ENCODE measurements at places on chromosomes 6 and 20.

DNA sequence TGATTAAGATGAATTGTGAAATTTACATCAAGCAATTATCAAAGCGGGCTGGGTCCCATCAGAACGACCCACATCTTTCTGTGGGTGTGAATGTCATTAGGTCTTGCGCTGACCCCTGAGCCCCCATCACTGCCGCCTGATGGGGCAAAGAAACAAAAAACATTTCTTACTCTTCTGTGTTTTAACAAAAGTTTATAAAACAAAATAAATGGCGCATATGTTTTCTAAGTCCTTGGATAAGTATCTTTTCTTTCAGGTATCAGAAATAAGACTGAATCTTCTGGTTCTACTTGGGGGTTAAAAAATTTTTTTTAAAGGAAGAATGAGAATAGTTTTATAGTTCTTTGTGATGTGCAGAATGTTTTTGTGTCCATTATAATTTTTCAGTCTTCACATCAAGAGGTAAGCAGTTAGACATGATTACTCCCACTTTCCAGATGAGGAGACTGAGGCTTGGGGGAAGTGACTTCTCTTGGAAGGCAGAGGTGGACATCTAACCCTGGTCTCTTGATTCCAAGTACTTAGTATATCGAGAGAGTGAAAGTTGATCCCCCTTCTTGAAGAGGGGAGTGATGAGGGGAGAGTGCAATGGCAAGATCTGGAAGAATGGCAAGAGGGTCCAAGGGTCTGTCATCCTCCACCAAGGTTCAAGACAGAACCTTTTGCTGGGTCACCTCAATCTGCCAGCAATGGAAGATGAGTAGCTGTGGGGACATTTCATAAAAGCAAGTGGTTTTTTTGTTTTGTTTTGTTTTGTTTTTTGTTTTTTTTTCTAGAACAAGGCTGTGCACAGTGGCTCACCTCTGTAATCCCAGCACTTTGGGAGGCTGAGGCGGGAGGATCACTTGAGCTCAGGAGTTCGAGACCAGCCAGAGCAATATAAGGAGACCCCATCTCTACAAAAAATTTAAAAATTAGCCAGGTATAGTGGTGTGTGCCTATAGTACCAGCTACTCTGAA is 42.8 kb upstream of the TTPAL start:
- no peak for DNase-seq

- DNase-seq, result no peak
Measured at GRCh38 chr6:31883676-31884075, 4.9 kb upstream of the SLC44A4 start.

DNA sequence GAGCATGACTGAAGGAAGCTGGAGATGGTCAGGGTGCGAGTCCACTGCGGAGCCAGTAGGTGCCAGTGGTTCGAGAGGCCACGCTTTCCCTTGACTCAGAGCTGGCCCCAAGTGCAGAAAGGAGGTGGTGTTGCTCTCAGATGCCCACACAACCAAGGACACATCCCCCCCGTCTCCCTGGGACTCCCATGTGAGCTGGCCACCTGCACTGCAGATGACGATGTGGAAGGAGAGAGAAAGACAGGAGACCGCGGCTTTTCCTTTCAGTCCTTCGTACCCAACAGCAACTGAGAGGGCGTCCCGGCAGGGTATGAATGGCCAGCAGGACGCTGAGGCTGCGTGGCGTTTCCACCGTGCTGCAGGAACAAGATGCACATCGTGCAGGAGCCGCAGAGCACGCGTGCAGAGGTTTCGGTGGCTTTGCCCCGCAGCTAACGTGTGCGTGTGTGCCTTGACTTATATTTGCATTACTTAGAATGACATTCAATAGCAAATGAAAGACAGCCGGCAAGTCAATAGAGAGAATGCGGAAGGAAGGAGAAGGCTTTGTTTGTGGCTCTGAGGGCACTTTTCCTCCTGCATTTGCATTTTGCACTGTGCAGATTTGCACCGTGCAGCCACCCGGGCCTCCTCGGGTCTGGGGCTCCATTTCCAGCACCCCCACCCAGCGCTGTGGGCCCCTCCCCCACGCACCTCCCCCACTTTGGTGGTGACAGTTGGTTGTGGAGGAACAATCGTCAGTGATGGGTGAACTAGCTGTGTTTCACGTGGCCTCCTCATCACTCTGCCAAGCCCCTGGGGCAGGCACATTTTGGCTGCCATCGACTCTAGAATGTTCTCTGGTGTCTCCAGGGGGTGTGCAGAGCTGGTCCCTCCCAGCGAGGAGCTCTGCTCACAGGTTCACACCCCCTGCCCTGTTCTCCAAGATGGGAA is 26.4 kb upstream of the BHLHE23 start:
- DNase-seq, result no peak

DNA sequence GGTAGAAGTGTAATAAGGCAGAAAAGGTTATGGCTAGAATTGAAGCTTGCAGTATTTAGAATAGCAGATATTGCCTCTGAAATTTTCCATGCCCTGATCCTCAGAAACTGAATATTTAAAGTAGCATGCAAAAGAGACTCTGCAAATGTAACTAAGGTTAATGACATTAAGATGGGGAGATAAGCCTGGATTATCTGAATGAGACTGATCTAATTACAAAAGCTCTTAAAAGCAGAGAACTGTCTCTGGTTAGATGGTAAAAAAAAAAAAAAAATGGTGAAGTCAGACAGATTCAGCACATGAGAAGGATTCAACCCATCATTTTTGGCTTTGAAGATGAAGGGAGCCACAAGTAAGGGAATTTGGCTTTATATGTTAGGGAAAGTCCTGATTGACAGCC is 503.7 kb upstream of the IRAK1BP1 start:
- DNase-seq, result no peak
